Posterior vena cava (tissue), 2 donors: ENCODE measurements at places on chromosomes 16 and 17.

- DNase-seq, result peak; percentile 65
These were observed at the start of gene ZG16B for GRCh38 chr16:2829501-2830354. Gene ZG16B, plus strand, starts transcription at chr16:2830303. Its CDS starts 139 bp downstream, at chr16:2830442.

DNA sequence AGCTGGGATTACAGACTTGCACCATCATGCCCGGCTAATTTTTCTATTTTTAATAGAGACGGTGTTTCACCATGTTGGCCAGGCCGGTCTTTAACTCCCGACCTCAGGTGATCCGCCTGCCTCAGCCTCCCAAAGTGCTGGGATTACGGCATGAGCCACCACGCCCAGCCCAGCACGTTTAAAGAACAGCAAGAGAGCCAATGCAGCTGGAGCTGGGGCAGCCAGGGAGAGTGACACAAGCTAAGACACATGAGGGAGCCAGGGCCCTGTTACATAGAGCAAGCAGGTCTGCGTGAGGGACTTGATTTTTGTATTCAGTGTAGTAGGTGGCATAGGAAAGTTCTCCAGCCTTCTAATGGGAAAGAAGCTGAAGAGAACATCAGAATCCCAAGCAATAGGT is 21.7 kb upstream of the GOSR2 start:
- peak; percentile 68 for DNase-seq

DNA sequence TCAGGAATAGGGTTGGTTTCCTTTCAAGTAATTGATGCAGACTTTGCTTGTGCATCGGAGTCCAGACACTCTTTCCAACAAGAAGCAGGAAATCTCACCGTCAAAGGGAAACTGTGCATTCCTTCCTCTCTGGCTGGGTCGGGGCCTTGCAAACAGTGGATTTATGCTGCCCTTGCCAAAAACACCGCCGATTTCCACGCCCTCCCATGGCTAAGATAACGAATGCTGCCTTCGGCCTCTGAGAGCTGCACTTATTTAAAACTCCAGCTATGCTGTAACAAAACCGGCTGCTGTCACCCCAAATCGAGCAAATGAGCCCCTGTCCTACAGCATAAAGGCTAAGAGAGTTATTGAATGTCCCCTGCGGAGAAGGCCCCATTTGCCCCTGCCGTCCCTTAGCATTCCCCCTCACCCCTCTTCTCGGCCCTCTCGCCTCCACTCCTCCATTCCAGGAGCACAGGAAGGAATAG is 275.5 kb upstream of the IRX5 start:
- no peak for DNase-seq

DNA sequence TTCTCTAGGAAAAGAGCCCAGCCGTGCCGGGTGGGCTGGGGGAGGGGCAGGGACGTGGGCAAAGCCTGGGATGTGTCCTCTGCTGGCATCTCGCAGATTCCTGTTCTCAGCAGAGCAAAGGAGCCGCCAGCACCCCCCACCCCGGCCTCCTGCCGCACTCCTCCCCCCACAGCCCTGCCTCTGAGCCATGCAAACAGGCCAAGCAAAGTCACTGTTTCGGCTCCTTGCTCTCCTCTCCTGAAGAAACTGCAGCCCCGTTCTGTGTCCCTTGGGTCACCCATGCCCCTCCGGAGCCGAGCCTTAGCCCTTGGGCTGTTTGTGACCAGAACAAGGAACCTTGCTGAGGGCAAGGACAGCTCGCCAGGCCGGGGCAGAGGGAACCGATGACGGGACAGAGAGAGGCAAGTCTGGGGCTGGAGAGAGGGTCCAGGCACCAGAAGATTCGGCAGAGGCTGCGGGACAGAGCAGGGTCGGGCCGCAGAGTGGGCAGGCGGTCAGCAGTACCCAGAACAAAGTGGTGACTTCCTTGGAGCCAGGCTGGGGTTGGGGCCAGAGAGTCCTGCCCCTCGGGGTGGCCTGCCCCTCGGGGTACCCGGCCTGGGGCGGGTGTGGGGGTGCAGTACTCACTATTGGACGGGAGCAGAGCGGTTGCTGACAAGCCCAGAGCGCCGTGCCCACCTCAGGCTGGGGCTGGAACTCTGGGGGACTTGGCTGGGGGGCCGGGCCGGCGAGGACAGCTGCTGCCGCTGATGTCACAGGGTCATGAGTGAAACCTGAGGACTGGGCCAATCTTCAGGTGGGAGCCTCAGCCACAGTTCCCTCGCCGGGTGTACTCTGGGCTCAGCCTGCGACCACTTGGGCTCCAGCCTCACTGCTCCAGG is 9.2 kb upstream of the PRR29 start:
- DNase-seq, result peak; percentile 67

- no peak for DNase-seq
These were observed 8.4 kb upstream of the PCTP start for GRCh38 chr17:55742272-55743102.

DNA sequence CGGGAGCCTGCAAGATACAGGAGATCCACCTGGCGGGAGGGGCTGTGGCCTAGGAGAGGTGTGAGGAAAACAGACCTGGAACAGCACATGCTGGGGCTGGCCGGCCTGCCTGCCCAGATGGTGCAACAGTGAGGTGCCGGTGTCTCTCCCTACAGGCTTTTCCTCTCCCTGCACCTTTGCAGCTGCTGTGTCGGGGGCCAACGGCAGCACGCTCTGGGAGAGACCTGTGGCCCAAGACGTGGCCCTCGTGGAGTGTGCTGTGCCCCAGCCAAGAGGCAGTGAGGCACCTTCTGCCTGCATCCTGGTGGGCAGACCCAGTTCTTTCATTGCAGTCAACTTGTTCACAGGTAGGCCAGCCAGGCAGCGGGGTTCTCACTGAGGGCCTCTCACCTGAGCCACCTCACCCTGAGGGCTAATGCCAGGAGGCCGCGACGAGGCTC is 15.9 kb downstream of the RGS11 start:
- DNase-seq, result no peak

- DNase-seq, result no peak
These were observed 1.2 kb upstream of the WIPI1 start for GRCh38 chr17:68458260-68459036.

DNA sequence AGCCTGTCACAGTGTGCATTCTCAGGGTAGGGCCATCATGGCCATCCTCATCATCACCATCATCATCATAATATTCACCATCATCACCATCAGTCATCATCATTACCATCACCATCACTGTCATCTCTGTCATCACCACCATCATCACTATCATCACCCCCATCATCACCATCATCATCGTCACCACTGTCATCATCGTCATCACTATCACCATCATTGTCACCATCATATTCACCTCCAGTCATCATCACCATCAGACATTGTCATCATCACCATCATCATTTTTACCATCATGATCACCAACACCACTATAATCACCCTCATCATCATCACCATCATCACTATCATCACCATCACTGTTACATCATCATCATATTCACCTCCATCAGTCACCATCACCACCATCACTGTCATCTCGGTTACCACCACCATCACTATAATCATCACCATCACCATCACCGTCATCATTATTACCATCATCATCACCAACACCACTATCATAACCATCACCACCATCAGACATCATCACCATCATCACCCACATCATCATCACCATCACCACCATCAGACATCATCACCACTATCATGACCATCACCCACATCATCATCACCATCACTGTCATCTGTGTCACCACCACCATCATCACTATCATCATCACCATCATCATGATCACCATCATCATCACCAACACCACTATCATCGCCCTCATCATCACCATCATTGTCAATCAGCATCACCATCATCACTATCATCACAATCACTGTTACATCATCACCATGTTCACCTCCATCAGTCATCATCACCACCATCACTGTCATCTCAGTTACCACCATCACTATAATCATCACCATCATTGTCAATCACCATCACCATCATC is 8.5 kb downstream of the RPH3AL start:
- no peak for DNase-seq

DNA sequence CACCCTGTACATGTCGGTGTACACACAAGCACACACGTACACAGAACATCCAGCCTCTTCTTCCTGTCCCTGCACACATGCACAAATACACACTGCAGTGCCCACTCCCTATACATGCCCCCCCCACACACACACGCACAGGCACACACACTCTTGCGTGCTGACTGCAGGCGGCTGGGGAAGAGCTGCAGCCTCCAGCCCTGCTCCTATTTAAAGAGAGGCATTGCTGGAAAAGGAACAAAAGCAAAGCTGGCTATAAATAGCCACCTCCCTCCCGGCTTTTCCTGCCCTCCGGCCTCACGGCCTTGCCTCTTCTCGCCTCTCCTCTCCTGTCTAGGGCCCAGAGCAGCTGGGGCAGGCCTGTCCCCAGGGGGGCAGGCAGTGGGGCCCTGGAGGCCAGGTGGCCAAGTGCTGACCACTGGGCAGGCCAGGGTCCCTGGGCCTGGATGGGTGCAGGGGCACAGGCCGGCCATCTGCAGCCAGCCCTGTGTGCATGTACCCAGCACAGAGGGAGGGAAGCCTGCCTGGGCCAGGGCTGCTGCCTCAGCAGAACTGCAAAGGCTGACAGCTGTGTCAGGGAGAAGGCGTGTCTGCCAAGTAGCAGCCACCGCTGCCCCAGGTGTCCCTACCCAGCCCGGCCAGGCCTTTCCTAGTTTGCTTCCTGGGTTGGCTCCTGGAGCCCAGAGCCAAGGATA is 25.4 kb downstream of the RTN4RL1 start:
- DNase-seq, result no peak

DNA sequence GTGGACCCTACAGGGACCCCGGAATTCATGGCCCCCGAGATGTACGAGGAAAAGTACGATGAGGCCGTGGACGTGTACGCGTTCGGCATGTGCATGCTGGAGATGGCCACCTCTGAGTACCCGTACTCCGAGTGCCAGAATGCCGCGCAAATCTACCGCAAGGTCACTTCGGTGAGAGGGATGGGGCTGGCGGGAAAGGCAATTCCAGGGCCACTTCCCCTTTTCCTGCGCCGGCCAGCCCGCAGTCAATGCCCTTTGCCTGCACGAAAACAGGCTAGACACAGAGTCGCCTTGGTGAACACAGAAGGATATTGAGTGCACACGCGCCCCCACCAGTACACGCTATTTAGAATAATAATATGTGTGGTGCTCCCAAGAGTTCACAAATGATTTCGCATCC is 4.0 kb downstream of the WNK4 start:
- DNase-seq, result no peak

DNA sequence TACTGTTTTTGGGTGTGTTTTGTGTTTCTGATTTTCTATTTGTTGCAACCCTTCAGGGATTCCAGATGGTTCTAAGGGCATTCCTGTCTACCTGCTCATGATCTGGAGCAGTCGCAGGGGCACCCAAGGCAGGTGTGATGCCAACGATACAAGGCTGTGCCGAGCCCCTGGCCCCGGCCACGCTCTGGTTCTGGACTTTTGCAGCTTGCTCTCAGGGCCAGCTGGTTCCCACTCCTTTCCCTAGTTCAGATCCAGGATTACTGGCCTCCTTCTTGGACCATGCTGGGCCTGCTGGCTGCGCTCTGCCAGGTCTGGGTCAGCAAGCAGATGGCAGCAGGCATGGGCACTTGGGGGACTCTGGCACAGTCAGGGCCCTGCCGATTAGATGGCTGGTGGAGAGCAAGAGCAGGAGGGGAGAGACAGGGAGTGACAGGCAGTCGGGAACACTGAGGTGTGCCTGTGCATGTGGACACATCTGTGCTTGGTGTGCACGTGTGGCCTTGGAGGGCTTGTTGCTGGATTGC is 15.2 kb upstream of the RAP1GAP2 start:
- no peak for DNase-seq

DNA sequence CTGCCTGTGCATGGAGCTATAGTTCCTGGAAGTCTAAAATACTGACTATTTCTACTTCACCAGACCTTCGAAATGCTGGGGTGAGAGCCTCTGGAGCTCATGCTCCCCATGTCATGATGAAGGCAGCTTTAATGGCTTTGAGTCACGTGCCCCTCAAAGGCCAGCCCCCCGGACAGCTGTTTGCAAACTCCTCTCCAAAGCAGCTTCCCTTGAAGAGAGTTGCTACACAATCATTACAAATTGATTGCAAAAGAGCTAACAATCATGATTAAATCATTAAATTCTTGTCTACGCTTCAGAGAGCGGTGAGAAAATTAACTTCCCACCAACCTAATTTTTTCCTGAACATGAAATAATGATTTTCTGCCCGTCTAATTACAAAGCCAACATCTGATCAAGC is 134.8 kb upstream of the IRX6 start:
- DNase-seq, result no peak

DNA sequence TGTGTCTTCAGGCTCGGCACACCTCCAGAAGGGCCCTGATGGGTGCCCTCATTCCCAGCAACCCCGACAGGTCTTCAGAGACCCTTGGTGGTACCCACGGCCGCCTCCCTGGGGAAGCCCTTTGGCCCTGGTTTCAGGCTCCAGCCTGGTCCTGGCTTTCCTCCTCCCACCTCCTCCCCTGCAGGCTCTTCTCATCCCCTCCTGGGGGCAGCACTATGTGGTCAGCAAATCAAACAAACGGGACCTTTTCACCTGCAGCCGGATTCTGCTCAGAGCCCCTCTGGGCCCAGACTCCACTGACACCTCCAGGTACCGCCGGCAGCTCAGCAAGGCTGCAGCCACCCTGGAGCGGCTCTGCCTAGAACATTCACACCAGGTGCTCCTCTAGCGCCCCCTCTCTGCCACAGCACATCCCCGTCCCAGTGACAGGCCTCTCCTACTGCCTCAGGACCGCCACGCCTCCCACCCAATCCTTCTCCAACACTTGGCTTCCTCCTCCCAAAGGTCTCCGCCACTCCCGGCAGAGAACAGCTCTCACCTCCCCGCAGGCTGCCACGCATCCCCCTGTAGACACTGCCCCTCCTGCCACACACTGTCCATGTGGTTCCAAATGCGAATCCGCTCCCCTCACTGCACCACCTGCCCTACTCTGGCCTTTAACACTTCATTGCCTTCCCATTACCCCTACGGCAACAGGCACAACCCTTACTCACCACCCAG is 12.0 kb downstream of the CORO7 start:
- DNase-seq, result no peak

DNA sequence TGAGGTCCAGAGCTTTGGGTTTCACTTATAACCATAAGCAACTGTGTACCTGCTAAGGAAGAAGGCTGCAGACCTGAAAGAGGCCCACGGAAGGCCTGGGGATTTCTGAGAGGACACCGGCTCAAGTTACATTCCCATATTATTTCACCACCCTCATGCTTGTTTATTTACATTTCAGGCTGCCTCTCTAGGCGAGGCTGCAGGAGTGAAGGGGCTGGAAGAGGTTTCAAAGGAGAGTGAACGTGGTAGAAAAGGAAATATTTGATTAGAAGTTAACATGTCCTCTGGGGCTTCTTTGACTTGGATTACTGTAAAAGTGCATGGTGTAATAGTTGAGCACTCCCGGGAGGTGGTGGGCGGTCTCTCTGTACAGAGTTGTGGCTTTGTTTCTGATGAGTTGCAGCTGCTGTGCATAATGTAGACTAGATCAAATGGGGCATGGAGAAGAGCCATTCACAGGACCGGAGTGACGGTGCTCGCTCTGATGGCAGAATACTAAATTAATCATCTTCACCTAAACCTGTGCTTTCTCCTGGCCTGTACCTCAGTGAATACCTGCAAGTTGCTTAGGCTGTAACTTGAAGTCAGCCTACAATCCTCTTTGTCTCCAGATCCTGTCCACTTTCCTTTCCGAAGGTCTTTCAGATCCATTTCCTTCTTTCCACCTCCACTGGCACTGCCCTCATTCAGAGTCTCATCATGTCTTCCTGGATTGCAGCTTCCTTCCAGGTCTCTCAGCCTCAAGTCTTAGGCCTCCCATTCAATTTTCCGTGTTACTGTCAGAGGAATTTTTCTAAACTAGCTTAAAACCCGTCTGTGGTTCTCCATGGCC is 1.9 kb upstream of the CPD start:
- DNase-seq, result no peak

- no peak for DNase-seq
These were observed 264.4 kb upstream of the MON1B start for GRCh38 chr16:76926595-76926994.

GRCh38 chr17:8237886-8238285 is 10.0 kb downstream of the CTC1 start:
- DNase-seq, result no peak
